CD4-positive, alpha-beta T cell treated with Interferon alpha-2 for 1 hour (primary cell): ENCODE measurements at places on chromosomes 2 and 18.

DNA sequence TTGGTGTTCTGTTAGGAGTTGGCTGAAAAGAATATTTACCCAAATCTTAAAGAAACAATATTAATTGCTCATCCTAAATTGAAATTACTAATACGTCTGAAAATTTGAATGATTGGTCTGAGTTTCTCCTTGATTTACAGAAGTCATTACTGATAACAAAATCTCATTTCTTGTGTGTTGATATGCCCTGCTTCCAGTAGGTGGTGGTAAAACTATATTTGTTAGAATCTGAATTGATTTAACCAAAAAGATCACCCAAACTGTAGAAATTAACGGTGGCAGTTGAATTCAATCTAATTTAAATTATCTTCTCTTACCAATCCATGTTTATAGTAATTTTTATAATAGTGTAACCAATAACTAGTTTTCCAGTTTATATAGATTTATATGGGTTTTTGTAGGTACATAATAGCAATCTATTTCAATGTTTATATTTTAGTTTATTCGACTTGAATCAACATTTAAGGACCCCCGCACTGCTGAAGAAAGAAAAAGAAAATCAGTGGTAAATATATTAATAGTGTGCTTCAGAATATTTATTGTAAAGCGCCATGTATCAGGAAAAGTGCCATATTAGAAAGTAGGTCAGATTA lies 38.3 kb downstream of the PAPOLG start:
- no peak for DNase-seq

DNA sequence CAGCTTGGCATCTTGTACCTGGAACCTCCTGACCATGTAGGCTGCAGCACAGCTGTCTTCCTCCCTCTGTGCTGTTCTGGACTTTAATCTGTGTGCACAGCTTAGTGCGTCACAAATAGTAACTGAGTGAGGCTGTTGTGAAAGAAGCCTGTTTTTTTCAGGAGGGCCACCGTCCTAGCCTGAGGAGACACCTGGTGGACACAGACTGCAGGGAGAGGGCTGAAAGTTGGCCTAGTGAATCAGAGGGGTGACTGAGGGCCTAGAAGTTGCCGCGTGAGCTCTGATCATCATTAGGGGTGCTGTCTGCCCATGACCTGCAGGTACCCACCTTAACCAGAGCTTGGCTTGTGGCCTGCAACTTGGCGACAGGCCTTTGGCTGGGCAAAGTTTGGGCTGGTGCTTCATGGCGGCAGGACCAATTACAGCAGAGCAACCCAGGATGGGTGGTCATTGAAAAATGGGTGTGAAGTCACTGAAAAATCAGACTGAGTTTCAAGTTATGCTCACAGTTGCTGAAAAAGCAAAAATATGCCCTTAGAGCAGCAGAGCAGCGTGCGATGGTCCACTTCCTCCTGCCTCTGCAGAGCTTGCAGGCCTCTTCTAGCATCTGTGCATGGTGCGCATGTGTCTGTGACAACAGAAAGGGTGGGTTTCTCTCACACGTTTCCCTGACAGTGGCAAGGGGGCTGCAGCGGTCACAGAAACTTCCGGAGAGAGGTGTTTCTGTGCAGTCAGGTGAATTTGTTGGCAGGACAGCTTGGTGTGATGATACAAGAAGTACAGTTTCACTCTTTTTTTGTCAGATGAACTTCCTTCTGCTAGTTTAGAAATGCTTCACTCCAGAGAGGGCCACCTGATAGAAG lies 9.6 kb downstream of the GDF7 start:
- DNase-seq: no peak

DNA sequence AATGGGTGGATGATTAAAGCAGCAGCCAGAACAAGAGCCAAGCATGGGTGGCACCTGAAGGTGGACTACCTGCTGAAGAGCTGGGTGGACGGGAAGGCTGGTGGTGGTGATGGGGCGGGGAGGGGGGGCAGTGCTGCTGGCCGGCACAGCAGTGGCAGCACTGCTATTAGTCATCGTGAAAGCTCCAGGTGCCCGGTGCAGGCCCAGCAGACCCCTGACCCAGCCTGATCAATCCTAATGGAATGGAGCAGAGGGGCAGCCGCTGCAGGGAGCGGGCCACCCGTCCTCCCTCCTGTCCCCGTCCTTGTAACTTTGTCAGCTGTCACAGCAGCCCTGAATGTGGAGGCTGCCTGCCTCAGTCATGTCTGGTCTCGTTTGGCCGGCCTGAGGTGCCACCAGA lies 174.9 kb downstream of the CELF4 start:
- DNase-seq: no peak

DNA sequence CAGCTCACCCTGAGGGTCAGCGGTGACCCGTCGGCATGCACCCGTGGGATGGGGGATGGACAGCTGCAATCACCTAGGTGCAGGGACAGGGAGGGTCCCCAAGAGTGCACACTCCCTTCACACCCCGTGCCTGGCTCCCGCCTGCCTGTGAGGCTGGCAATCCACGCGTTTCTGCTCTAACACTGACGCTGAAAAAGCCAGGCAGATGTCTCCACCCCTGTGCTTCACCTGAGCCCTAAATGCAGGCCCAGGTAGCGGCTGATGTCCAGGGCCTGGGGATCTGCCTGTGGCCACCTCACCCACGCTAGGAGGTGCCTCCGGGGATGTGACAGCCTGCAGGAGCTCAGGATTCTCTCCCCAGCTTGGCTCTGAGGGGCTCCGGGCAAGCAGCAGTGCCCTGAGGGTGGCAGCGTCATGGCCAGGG lies 212.0 kb upstream of the SALL3 start:
- DNase-seq: no peak

GRCh38 chr2:12046641-12047040 lies 300.2 kb downstream of the LPIN1 start:
- DNase-seq: no peak

GRCh38 chr18:68229351-68229750 lies 485.6 kb downstream of the TMX3 start:
- DNase-seq: no peak

DNA sequence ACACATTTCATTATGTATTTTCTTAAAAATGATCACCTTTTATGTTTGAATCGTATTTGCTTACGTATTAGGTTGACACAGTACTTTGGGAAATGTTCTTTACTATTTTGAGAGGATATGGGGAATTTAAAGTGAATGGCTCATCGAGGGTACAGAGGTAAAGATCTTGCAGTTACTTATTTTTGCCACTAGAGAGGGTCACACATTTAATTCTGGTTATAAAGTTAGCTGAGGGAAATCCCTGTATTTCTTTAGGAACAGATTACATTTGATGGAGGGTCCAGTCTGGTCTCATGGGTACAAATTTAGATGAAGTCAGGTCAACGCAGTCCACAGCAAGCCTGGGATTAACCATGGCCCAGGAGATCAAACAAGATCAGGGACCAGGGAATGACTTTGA lies 24.5 kb downstream of the DYNC2LI1 start:
- DNase-seq: no peak

GRCh38 chr2:181178823-181179412 lies 198.5 kb downstream of the UBE2E3 start:
- peak; percentile 68 for DNase-seq

DNA sequence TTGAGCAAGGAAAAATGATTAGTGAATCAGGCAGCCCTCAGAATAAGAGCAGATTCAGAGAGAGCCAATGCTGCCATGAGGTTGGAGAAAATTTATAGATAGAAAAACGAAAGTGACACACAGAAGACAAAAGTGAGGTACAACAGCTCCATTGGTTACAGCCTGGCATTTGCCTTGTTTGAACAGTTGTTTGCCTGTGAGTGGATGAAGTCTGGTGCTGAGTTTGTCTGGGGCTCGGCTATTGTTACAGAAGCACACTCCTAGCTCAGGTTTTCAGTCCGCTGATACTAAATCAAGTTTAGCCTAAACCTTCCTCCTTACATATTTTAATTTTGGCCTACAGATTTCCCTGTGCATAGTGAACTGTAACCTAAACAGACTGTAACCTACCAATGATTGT lies 387.8 kb upstream of the RAB12 start:
- DNase-seq: no peak

DNA sequence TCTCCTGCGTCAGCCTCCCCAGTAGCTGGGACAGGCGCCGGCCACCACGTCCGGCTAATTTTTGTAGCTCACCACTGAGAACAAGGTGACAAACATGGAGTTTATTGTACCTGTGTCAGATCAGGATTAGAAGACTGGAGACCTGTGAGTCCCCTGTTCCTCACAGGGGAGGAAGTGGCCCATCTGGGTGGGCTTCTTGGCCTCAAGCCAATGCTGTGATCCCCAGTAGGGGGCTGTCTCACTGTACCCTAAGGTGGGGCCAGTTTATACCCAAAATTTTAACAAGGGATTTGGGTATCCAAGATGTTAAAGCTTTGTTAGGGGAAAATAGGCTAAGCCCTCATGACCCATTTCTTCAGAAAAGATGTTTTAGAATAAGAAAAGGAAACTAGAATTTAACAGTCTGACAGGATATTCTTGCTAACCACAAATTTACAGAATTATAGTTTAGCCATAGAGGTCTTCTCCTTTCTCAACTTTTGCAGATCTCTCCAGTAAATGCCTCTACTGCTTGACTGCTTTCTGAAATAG lies 16.3 kb downstream of the PCBP1 start:
- DNase-seq: peak; percentile 44

DNA sequence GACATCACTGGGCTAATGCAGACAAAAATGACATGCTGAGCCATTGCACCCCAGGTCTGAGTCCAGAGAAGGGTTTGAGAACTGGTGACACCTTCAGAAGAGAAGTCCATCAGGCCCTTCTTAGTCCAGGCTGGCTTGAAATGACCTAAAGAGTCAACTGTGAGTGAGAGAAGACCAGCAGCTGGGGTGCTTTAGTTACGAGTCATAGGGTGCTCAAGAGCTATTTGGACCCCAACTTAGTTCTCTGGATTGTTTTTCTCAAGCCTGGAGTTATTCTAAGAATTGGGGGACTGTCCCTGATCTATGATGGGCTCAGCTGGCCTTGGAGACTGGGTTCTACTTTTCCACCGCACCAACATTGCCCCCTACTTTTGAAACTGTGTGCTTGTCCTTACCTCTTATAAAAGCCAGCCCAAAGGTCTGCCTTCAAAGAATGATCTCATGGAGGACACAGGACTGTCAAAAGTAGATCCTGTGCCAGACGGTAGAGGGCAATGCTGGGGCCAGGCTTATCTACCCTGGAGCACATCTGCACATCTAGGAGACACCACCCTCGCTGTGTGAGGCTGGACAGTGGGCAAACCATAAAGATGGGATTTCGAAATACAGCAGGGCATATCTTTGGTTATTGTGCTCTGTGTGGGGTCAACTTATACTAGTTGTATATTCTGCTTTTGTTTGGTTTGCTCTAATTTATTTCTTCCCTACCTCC lies 333.0 kb upstream of the SLC14A2 start:
- no peak for DNase-seq

- DNase-seq: peak; percentile 44
Measured at GRCh38 chr2:68245672-68246071, 6.7 kb downstream of the PPP3R1 start.

GRCh38 chr18:8283891-8284585 lies 325.2 kb upstream of the RAB12 start:
- no peak for DNase-seq

- no peak for DNase-seq
Measured at GRCh38 chr2:26627350-26628105, 13.6 kb downstream of the CIB4 start.

DNA sequence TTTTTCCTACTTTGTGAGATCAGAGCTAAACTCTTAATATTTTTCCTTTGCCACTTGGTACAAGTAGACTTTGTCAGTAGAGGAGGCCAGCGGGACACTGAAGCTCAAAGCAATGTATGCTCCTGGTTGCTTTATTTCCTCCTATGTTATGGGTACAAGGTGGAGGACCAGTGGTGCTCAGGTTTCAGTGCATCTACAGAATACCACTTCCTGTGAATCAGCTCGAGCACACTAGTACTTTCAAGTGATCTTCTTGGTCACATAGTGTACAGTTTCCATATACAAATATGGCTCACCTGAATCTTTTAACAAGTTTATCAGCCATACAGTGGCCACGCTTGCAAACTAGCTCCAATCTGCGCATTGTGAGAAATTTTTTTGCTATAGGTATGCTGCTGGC lies 1674.8 kb upstream of the TMEFF2 start:
- no peak for DNase-seq

DNA sequence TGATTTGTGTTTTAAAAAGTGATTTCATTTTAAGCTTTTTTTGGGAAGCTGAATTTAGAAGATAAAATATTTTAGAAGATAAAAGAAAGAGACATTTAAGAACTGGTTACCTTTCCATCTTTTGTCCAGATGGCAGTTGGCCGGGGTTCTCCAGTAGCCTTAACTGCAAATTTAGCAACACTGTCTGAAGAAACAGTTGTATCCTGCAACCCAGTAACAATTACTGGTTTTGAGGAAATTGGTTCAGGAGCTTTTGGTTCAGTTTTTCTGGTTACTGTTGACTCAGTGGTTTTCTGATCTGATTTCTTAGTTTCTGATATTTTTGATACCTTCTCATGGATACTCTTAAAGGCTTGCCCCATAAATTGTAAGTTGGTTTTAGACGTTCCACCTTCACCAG lies 49.9 kb downstream of the PLEKHA3 start:
- no peak for DNase-seq

GRCh38 chr2:188993247-188993646 lies 19.1 kb downstream of the COL3A1 start:
- no peak for DNase-seq

DNA sequence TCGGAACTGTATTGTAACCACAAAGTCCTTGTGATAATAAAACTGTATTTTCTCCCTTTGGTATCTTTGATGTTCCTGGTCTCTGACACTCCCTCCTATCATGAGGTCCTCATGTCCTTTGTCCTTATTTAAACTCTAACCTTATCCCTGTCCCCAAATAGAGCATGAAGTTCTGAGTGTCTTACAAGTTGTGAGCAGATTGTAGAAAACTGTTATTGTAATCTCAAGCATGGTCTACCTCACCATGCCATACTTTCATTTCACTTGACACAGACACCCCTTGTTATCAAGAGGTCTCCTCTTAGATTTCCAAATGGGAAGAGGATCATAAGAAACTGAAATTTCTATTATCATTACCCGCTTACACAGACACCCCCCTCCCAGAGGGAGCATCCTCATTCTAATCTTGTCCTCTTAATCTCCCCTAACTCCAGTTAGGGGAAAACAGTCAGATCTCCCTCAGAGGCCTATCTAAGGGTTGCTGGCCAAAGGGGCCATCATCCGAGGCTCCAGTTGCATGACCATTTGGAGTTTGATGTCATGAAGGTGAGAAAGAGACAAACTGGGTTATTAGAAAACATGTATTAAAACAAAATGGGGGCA lies 29.0 kb downstream of the MYO3B start:
- no peak for DNase-seq
